DMS53 (cell line): ENCODE measurements at places on chromosomes 3 and 15.

DNA sequence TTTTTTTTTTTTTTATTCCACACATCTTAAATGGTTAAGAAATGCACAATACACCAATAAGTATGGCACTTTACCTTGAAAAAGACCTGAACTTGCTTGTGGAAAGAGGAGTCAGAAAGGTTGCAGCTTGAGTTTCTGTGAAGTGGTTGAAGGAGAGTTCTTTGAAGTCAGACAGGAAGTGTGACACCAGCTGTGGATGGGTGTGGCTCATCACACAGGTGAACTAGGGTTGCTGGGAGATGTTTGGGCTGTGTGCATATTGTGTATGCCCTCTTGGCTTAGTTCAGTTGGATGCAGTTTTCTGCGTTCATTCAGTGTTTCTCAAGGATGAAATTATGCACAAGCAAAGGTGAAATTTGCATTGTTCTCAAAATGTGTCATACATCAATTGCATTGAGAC lies 6.3 kb downstream of the AEN start:
- DNase-seq, result peak; percentile 48

- DNase-seq, result no peak
Measured at GRCh38 chr3:43076857-43077256, 29.0 kb downstream of the POMGNT2 start.

DNA sequence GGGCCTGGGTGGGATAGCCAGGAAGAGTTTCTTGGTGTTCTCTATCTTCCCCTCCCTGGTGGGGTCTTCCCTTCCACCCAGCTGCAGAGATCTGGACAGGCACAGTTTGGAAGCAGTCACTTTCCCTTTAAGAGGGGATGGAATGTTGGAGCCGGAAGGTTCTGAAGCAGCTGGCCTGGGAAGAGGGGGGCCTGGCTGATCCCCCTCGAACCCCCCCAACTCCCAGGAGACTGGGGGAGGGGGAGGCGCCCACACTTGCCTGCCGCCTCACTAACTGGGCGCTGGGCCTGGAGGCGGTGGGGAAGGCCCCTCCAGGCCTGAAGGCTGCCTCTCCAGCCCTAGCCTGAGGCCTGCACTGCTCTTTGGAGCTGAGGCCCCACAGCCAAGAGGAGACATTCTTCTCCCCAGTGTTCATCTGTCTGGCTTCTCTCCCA lies 1.4 kb downstream of the DVL3 start:
- no peak for DNase-seq

- DNase-seq, result no peak
Measured at GRCh38 chr3:32282578-32283154, 44.2 kb downstream of the CMTM8 start.

DNA sequence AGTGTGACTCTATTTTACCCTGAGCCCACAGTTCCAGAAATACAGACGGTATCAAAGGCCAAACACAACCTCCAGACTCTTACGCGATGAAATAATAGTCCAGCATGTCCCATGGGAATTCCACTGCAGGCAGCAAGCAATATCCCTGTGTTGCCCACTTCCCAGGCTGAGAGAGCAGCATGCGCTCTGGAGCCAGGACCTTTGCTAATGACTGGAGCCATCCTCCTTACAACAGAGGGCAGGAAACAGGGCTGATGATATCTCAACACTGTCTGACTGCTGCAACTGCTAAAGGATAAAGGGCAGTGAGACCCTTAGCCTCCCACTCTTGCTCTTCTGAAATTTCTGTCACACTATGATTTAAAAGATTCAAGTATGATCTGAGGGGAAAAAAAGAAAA lies 34.8 kb downstream of the MCF2L2 start:
- no peak for DNase-seq

- no peak for DNase-seq
Measured at GRCh38 chr3:140406655-140407054, 271.2 kb upstream of the TRIM42 start.

GRCh38 chr15:57305009-57305408 lies 71.3 kb upstream of the CGNL1 start:
- DNase-seq, result no peak

DNA sequence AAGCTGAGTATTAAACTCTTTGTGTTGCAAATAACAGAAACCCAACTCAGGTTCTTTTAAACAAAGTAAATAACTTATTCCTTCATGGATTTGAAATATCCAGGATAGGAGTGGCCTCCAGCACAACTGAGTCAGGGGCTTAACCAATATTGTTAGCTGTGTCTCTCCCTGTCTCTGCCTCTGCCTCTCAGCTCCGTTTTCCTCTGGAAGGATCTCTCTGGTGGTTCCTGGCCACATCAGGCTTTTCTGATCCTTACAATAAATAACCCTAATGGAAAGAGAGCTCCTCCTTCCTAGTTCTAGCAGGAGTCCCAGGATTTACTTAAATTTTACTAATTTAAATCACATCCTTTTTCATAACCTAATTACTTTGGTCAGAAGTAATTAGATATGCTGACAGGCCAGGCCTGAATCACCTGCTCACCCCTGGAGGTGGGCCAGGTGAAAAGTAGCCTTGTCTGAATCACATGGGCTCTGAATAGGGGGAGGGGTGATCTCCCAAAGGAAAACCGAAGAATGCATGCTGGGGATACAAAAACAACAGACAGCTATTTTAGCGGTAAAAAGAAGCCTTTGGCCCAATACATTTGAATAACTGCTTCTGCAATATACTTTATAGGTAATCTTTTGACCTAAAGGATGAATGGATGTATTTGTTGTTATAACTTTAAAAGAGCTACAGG lies 75.4 kb downstream of the REC114 start:
- DNase-seq, result no peak

DNA sequence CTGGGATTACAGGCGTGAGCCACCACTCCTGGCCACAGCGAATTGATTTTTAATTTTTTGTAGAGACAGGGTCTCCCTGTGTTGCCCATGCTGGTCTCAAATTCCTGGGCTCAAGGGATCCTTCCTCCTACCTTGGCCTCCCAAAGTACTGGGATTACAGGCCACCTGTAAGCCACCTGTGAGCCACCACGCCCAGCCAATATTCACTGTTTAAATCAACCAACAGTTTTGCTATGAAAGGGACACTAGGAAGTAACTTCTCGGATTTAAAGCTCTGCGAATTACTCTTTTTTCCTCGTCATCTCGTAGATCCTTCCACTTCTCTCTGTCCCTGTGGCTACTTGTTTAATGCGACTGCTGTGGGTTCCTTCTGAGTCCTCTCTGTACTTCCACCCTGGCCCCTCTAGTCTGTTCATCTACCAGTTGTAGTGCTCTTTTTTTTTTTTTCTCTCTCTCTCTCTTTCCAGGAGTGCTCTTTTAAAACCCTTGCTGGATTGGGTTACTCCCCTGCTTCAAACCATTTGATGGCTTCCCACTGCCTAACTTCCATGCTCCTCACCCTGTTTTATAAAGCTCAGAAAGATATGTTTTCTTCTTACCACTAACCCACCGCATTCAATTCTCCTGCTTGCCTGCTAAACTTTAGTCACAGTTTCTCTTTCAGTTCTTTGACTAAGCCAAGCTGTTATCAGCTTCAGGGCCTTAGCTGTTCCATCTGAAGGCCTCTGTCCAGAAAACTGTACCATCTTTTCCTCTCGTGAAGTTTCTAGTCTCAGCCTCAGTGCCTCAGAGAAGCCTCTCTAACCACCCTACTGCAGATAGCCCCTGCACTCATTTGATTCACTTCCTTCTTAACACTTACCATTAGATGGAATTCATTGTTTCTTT lies 12.4 kb downstream of the RTF1 start:
- DNase-seq, result no peak

DNA sequence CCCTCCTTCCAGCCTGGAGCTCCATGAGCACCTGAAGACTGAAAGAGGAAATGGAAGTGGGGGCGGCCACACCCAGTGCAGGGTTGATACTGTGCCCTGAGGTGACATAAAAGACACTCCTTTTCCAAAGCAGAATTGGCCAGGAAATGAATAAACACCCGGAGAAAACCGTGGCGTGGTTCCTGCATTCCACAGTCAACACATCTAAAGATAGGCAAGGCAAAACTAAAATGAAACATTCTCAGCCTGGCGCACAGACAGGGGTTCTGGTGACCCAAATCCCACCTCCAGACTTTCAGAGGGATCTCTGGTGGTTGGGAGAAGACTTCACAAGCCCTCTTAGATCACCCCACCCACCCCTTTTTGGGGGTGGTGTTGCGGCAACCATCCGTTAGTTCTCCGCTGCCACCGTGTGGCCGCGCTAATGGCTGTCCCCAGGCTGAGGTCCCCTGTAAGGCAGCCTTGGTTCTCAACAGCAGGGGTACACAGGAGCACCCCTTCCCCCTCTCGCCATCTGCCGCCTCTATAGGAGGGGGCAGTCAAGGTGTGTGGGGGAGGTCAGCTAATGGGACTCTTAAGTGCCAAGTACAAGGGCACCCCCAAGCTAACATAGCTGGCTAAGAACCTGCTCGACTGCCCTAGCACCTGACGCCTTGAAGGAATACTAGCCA lies 2.5 kb upstream of the MST1R start:
- no peak for DNase-seq

DNA sequence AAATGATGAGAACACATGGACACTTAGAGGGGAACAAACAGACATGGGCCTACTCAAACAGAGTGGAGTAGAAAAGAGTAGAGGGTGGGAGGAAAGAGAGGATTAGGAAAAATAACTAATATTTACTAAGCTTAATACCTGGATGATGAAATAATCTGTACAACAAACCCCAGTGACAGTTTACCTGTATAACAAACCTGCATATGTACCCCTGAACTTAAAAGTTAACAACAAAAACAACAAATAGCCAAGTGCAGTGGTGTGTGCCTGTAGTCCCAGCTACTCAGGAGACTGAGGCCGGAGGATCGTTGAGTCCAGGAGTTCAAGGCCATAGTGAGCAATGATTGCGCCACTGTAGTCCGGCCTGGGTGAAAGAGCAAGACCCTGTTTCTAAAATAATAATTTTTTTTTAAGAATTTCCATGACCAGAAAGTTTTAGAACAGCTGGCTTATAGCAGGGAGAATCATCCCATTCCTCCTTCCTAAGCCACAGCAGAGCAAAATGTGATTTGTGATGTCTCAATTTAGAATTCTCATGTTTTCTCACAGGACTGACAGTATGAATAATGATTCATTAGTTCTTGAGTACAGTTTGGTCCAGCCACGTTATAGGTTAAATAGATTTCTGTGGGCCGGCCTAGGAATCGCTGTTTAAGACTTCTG lies 150.0 kb downstream of the ZNF609 start:
- no peak for DNase-seq

GRCh38 chr15:70246623-70247220 lies 149.0 kb upstream of the TLE3 start:
- DNase-seq, result no peak

DNA sequence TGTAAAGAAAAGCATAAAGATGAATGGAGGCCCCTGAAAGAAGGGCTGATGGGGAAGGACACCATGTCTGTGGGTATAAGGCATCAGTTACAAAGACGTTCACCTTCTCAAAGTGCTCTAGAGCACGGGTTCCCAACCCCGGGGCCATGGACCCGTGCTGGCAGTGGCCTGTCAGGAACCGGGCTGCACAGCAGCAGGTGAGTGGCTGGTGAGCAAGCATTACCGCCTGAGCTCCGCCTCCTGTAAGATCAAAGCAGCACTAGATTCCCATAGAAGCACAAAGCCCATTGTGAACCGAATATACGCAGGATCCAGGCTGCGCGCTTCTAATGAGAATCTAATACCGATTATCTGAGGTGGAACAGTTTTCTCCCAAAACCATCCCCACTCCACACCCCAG lies 25.7 kb downstream of the MYO1E start:
- no peak for DNase-seq

GRCh38 chr15:65026756-65027155 lies 2.7 kb downstream of the MTFMT start:
- DNase-seq, result no peak

DNA sequence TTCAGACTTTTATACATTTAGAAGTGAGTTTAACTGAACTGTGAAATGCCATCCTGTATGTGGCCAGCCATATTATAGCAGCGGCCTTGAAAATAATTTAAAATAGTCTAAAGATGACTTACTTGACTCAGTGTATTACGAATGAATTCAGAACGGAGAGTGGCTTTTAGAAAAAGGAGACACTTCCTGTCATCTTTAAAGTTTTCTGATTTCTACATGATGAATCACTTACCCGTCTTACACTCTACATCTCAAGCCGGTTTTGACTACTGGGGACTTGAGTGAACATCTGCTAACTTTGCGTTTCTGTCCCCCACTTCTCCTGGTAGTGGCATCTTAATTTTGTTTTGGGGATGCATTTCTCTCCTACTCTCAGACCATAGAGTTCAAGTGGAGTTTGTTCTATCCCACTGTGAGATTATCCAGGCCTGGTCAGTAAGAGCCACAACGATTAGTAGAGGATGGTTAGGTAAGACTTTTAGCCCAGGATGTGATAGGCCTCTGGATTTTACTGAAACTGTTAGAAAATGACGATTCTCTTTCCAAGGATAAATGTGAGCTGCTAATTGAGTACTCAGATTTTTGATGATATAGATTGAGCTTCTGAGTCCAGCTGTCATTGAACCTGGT lies 175.4 kb upstream of the CADPS start:
- DNase-seq, result no peak

DNA sequence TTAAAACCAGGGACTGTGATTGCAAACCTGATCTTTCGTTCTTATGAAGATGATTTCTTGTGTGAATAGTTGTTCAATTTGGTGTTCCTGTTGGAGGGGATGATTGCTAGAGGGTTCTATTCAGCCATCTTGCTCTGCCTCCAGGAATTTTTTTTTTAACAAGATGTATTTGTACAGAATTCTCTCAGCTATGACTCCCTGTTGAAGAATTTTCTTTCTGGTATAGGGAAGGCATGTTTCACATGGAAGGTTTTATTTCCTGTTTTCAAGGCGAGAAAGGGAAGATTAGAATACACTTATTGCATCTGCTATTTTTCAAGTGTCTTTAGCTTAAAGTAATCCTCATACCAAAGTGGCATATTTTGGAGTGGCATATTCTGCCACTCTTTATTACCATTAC lies 5.6 kb upstream of the LRRC34 start:
- DNase-seq, result no peak

DNA sequence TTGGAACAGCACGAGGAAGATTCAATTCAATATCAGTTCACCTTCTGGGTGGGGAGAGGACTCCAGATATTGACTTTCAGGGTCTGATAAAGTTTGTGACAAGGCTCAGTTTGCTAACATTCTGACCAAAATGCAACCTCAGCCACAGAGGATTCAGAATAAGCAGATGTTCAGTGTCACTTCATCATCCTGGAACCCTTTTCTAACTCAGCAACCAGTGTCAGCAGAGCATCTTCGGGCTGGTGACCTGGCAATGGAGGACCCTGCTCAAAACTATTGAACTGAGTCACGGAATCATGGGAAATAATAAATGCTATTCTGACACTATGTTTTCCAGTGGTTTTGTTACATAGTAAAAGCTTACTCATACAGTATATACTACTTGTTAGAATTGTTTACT lies 433.4 kb upstream of the CFAP20DC start:
- DNase-seq, result no peak
